ENCODE measurements at places on chromosomes 5 and 9.

DNA sequence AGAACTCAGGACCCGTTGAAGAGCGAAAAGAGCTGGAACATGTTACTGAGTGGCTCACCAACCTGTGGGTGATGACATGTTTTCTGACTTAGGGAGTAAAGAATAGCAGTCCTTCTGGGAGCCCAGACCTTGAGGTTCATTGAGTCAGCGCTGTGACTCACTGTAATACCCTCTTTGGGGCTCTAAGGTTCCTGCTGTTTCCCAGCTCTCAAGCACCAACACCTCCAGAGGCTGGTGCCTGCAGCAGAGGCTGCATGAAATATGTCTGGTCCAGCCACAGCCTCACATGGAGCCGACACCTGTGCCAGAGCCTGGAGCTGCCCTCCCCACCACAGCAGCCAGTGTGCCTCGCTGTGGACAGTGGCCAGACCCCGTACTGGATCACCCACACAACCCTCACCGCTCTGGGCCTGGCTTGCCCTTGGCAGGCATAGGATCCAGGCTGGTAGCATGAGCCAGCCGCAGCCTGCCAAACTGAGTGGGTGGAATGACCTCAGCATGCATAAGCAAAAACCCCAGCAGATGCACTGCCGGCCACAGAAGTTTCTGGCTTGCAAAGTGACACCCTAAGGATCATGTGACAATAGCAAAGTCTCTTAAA, 143.5 kb upstream of the MRPS30 start:
- DNase-seq = no peak

DNA sequence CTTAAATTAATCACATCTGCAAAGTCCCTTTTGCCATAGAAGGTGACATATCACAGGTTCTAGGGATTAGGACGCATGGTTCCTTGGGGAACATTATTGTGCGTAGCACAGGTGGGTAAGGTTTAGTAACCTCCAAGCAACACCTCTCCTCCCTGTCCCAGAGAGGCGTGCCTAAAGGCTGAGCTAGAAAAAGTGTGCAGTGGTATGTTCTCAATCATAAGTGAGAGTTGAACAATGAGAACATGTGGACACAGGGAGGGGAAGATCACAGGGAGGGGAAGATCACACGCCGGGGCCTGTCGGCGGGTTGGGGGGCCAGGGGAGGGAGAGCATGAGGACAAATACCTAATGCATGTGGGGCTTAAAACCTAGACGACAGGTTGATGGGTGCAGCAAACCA, 14.9 kb downstream of the DAB2IP start:
- no peak for DNase-seq

DNA sequence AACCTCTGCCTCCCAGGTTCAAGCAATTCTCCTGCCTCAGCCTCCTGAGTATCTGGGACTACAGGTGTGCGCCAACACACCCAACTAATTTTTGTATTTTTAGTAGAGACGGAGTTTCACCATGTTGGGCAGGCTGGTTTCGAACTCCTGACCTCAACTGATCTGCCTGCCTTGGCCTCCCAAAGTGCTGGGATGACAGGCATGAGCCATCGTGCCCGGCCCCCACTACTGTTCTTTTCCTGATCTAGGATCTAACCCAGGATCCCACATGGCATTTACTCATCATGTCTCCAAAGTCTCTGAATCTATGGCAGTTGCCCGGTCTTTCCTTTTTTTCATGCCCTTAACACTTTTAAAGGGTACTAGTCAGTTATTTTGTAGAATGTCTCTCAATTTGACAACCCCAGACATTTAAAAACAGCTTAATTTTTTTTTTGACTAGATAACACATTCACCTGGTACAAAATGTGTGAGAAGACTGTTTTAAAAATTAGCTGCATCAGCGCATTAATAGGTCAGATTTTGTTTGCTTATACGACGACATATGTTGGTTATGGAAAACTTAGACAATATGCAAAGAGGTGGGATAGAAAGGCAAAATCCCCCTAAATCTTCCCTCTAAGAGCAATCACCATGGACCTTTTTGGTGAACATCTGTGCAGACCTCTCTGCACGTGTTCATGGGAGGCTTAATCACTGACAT, 46.5 kb downstream of the STOM start:
- DNase-seq = no peak

DNA sequence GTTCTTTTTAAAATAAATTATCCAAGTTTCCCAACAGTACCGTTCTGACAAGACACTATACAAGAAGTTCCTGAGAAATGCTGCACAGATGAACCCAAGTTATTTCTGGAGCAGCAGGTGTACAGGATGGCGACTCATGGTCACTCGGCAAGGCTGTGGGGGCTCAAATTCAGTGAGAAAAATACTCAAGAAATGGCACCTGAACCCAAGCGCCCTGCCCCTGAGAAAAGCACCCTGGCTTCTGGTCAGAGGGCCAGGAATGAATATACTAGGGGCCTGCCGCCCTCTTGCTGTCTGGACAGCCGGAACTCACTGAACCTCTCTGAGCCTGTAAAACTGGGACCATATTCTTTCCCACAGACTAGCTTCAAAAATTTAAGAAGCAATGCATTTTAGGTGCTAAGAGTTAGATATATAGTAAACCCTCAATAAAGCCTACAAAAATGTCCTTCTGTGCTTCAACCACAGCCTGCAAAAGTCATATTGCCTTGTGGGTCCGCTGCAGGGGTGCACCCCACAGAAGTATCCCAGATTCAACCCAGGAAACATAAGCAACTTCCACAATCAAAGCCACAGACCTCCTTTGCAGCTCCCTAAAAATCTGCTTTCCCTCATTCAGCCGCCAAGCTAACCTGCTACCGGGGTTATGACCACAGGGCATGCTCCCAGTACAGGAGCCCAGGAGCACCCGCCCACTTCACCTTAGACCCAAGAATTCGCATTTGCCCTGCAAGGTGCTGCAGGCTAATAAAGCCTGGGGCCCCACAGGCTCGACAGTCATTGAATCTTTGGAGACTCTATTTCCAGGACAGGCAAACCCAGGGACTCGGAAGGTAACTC, 1.4 kb downstream of the RAPGEF1 start:
- peak; percentile 24 for DNase-seq

DNA sequence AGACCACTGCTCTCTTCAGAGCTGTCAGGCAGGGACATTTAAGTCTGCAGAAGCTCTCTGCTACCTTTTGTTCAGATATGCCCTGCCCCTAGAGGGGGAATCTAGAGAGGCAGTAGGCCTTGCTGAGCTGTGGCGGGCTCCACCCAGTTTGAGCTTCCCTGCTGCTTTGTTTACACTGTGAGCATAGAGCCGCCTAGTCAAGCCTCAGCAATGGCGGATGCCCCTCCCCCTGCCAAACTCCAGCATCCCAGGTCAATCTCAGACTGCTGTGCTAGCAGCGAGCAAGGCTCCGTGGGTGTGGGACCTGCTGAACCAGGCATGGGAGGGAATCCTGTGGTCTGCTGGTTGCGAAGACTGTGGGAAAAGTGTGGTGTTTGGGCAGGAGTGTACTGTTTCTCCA, 59.9 kb downstream of the CAVIN4 start:
- DNase-seq = no peak

- DNase-seq = peak; percentile 20
Measured at GRCh38 chr5:159178978-159179377, 30.4 kb downstream of the RNF145 start.

- no peak for DNase-seq
Measured at GRCh38 chr5:143118222-143118621, 285.3 kb downstream of the NR3C1 start.

- DNase-seq = no peak
Measured at GRCh38 chr5:98204798-98205197, 568.7 kb upstream of the RGMB start.

GRCh38 chr9:136464241-136464640, 18.6 kb downstream of the SEC16A start:
- DNase-seq = no peak

DNA sequence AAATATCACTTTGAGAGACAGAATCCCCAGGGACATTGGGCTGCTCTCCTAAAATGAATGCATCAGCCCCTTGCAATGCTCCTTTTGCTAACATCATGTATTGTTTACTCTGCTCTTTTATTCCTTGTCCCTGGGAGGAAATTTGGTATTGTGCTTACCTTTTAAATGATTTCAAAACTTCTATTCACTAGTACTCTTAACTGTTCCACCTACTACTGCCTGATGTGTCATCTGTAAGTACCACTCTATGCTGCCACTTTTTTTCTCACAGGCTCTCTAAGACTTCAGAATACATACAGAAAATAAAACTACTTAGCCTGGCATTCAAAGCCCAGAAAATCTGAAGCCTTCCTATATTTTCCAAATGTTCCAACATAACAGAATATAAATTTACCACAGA, 667.2 kb downstream of the BRINP1 start:
- DNase-seq = no peak

DNA sequence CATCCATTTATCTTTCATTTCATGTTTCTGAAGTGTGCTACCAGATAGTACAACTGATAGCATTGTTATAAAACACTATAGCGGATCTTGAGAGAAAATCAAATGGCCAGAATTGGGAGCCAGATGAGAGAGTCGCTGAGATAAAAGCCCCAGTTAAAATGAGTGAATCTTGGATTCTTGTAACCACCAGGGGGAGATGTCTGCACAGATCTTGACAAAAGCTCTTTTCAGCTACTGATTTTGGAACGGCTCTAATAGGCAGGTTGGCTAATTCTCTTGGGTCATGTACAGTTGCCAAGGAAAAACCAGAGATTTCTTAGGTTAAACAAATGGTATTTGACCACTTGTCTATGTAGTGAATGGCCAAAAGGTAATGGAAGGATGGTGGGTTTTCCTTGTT, 21.7 kb downstream of the F2RL2 start:
- DNase-seq = peak; percentile 68

DNA sequence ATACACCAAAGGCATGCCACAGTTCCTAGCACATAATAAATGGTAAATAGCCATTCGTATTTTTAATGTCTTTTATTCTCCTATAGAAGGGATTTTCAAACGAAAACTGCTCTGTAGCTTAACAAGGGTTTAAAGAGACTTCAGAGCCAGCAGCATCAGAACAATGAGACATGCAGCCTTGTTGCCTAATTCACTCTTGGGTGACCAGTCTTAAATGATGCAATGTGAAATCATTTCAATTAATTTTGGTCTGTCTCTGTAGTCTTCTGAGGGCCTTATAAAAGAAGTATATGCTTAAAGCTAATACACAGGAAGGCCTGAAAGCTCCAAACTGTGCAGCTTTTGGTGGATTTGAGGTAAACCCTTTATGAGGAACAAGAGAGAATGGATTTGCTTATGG, 888.8 kb upstream of the WWC1 start:
- no peak for DNase-seq

DNA sequence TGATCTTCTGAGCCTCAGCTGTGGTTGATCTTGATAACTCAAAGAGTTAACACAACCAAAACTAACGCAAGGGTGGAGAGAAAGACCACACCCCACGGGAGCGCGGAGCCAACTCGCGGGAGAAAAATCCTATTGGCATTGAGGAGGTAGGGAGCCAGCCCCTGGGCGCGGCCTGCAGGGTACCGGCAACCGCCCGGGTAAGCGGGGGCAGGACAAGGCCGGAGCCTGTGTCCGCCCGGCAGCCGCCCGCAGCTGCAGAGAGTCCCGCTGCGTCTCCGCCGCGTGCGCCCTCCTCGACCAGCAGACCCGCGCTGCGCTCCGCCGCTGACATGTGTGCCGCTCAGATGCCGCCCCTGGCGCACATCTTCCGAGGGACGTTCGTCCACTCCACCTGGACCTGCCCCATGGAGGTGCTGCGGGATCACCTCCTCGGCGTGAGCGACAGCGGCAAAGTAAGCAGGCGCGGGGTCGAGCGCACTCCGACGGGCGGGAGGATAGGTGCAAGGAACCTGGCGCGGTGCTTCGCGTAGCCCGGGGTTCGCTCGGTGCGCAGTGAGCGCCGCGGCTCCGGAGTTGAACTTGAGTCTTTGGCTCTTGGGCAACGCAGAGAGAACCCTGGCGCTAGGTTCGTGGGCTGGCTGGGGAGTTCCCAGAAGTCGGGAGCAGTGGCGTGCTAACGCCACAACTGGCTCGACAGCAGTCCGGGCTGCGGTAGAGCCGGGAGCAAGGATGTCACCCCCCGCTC, at the start of gene GDA:
Gene GDA (plus strand): TSS at position 210 of the 745 bp plus-strand sequence. CDS start 120 bp downstream, at position 330.
- DNase-seq = no peak

GRCh38 chr9:272251-273213, 57.9 kb downstream of the DOCK8 start:
- peak; percentile 89 for DNase-seq

- no peak for DNase-seq
Measured at GRCh38 chr5:9054322-9054721, 491.6 kb downstream of the SEMA5A start.

DNA sequence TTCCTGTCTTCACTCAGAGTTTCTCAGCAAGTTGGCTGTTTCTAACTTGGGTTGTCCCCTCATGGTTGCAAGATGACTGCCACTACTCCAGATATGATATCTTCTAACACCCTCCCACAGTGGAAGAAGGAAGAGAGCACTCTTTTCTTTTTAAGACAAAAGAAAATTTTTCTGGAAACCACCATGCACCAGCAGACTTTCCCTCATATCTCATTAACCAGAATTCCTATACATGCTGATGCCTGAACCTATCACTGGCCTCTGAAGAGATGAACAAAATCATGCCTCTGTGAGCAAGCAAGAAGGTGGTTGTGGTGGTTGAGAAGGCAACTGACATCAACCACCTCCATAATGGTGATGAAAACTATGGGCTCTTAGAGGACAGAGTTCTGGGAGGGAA, 56.8 kb downstream of the FEM1C start:
- DNase-seq = no peak

DNA sequence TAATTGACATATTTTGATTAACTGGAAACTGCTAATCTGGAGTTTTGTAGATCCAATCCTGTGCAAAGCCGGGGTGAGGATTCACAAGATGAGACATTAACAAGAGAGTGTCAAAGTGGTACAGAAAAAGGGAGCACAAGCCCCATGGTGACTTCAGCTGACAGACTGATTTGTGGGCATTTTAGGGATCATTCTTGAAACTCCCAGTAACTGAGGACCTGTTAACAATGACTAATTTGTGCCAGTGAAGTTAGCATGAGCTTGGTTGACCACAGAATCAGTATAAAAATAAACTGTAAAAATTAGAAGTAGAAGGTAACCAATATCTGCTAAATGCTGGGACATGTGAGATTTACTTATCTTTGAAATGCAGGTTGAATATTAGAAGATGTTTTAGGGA, 1578.3 kb downstream of the EFNA5 start:
- DNase-seq = no peak

- peak; percentile 76 for DNase-seq
Measured at GRCh38 chr9:97954550-97954989, 16.6 kb upstream of the HEMGN start.

GRCh38 chr9:137630679-137631078, 11.9 kb downstream of the EHMT1 start:
- DNase-seq = no peak

GRCh38 chr5:137341831-137342230, 157.3 kb downstream of the SPOCK1 start:
- no peak for DNase-seq

DNA sequence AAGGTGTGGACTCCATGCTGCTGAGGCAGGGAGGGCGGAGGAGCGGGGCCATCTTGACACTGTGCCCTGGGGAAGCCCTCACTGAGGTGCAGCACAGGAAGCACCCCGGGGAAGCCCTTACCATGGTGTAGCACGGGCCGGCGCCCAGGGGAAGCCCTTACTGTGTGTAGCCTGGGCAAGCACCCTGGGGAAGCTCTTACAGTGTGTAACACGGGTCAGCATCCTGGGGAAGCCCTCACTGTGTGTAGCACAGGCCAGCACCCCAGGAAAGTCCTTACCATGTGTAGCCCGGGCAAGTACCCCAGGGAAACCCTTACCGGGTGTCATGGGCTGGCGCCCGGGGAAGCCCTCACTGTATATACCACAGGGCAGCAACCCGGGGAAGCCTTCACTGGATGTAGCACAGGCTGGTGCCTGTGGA, 62.6 kb upstream of the ZNF354B start:
- no peak for DNase-seq

- DNase-seq = no peak
Measured at GRCh38 chr5:143219696-143220095, 183.8 kb downstream of the NR3C1 start.

- no peak for DNase-seq
Measured at GRCh38 chr9:14480526-14480925, 166.6 kb upstream of the NFIB start.

All from CD4-positive, alpha-beta T cell treated with Interleukin-10 for 1 hour (primary cell).